ENCODE measurements at places on chromosomes 7 and 10. TPM values are rescaled to one million over a fixed set of nuclear protein-coding genes. Genes with fewer than 3 reads are reported as not detected.

SORCS3 gene
- 0.03 TPM for total RNA-seq

ELFN1 gene
- total RNA-seq = not detected

PIK3AP1 gene
- total RNA-seq = not detected

HOXA2 gene
- 1.2 TPM for total RNA-seq

NUDCD3 gene
- total RNA-seq = 113 TPM

AGR2 gene
- total RNA-seq = not detected

PTPN20 gene
- 4.5 TPM for total RNA-seq

SPDYE2 gene
- total RNA-seq = not detected

DNAJC30 gene
- total RNA-seq = 3.5 TPM

FAM20C gene
- 72.9 TPM for total RNA-seq

AKR1D1 gene
- 0.07 TPM for total RNA-seq

OR2A1 gene
- 0.07 TPM for total RNA-seq

UFSP1 gene
- 4.0 TPM for total RNA-seq

MYOZ1 gene
- 0.20 TPM for total RNA-seq

ENKUR gene
- 0.07 TPM for total RNA-seq

CALCR gene
- not detected for total RNA-seq

GIMAP4 gene
- 0.33 TPM for total RNA-seq

BUB3 gene
- total RNA-seq = 145 TPM

MSMB gene
- total RNA-seq = not detected

NODAL gene
- not detected for total RNA-seq

SPDYE8 gene
- not detected for total RNA-seq

HOGA1 gene
- total RNA-seq = 1.4 TPM

SNX10 gene
- total RNA-seq = not detected

PTEN gene
- total RNA-seq = 127 TPM

SPDYE3 gene
- total RNA-seq = not detected

HSPB1 gene
- total RNA-seq = 90.3 TPM

TAC1 gene
- total RNA-seq = not detected

GPR141 gene
- total RNA-seq = not detected

ZNF365 gene
- total RNA-seq = 6.0 TPM

LRCH4 gene
- 11.7 TPM for total RNA-seq

THSD7A gene
- total RNA-seq = 0.17 TPM

MOGAT3 gene
- not detected for total RNA-seq

RPEL1 gene
- total RNA-seq = not detected

OPN4 gene
- not detected for total RNA-seq

TMEM213 gene
- total RNA-seq = not detected

FKBP6 gene
- total RNA-seq = not detected

ELMO1 gene
- 0.43 TPM for total RNA-seq

TMEM225B gene
- total RNA-seq = 0.52 TPM

TWNK gene
- 11.8 TPM for total RNA-seq

ELOVL3 gene
- 0.13 TPM for total RNA-seq

ASB13 gene
- total RNA-seq = 7.6 TPM

AGAP4 gene
- 3.2 TPM for total RNA-seq

GRID2IP gene
- total RNA-seq = not detected

HIPK2 gene
- 37.1 TPM for total RNA-seq

ARHGEF35 gene
- total RNA-seq = 1.3 TPM

ARHGAP22 gene
- 85.4 TPM for total RNA-seq

OR2A42 gene
- total RNA-seq = not detected

PLEKHS1 gene
- total RNA-seq = not detected

Measured in smooth muscle cell of the pulmonary artery (primary cell).